ENCODE measurements at places on chromosomes 12 and 14.

DNA sequence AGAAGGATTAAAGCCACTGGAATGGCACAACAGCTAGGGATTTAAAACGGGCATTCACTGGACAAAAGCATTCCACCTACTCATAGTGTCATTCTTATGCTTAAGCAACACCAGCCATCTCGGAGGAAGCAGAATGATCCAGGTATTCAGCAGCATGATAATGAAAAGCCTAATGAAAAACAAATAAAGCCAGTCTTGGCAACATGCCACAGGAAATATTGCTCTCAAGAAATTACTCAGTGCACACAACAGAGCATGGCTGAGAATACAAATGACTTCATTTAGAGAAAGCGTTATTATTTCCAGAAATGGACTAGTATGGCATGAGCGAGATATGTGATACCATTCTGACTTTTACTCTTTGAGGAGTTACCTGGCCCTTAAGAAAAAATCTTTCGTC, 442.2 kb downstream of the APAF1 start:
- no peak for DNase-seq

DNA sequence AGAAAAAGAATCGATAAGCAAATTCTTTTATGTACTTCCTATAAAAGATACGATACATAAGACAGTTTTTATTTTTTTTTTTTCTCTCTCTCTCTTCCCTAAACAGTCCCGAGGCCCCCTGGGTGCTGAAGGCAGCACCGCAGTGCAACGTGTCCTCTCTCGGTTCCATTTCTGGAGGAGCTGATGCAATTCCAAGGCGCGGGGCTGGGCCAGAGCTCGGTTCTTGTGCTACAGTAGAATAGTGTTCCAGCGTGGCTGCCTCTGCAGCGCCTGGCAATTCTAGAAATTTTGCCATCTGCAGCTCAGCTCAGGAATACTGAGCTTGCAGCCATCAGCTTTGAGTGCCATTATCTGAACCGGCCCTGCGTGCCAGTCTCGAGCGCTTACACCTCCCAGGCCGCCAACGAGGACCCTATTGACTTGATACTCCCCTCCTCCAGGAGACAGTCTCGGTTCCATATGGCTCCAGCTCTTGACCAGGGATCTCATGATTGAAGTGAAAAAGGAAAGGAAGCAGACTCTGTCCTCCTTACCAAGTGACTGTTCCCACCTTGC, 630 bp downstream of the ALDH1L2 start:
- DNase-seq, result no peak

DNA sequence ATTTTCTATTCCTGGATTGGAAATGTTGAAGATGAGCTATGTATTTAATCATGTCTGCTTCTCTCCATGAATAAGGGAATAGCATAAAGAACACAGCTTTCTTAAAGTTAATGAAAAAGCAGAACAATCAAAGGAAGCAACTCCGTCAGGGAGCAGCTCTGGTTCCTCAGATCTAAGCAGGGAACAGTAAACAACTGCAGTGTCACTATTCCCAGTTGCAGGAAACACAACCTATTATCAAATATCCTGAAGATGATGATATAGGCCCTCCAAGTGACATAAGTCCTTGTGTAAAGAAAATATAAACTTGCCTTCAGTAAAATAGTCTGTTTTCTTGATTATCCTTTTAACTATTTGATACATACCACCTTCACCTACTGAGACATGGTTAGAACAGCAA, 228.1 kb downstream of the KCNC2 start:
- DNase-seq, result no peak

DNA sequence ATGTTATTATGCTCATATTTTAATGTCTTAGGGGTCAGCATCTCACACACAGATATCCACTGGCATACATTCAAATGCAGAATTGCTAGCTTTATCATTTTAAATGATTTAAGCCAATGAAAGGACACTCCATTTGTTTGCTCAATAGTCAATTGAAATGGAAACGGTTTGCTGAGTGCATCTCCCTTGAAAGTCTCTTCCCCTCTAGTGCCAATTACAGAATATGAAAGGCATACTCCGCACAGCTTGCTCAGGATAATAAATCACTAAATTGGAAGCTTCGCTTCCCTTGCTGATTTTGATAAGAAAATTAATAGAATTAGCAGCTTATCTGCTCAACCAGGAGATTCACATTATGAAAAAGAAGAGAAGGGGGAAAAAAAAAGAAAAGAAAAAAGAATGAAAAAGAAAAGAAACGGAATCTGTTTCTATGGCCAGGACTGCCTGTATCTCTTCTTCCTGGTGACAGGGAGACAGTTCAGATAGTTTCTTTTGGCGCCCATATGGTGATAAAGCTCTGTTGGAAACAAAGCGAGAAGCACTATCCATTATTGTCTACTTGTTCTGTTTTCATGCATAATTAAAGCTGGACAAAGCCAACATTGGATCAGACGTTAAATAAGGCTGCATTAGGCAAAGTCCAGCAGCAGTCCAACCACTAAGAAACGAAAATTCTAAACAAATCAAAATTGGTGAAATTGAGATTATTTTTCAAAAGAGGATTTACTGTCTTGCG, 225.0 kb downstream of the GXYLT1 start:
- no peak for DNase-seq

DNA sequence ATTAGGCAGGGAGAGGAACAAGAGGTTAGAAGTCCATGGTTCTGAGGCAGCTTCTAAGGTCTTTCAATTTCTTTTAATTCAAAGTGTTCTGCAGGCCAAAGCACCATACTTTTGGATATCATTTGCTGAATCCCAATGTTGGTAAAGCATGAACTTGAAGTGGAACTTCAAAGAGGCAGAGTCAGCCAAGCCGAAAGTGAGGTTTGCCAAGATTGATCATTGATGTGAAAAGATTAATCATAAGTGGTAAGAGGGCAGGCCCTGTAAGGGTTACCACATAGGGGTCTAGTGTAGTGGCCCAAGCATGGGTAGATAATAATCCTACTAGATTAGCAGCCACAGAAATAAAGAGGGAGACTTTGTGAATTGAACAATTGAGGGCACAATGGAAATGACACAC, 191.7 kb upstream of the DIO2 start:
- no peak for DNase-seq

DNA sequence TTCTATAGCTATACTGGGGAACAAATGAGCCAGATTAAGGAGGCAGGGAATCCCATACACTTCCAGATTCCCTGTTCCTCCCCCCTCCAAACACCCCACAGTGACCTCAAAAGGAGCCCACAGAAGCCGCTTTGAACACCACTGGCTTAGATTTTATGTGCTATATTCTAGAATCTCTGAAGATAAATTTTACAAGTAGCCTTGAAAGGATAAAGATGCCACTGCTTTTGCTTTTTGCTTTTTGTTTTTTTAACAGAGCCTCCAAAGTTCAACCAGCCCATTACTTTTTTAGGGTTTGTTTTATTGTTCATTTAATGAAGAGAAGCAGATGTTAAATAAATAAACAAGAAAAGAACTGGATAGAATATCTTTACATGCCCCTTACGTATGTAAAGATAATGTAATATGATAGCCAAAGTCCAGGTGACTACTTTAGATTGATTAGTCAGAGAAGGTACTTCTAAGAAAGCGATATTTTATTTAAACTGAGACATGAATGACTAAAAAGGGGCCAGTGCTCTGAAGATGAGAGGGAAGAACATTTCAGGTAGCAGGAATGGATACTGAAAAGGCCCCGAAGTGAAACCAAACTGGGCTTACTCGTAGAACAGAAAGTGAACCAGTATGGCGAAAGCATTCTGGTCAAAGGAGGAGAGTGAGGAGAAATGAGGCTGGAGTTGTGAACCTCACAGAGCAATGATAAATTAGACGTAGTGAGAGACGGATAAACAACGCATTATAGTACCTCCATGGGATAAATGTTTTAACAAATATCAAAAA, 44.6 kb downstream of the DUSP6 start:
- no peak for DNase-seq

GRCh38 chr14:102505775-102506625, 3.6 kb downstream of the ANKRD9 start:
- no peak for DNase-seq
